ENCODE measurements at places on chromosomes 5 and 9. TPM values are rescaled to one million over a fixed set of nuclear protein-coding genes. Genes with fewer than 3 reads are reported as not detected.

PPP3R2 gene
- not detected for total RNA-seq

DNA sequence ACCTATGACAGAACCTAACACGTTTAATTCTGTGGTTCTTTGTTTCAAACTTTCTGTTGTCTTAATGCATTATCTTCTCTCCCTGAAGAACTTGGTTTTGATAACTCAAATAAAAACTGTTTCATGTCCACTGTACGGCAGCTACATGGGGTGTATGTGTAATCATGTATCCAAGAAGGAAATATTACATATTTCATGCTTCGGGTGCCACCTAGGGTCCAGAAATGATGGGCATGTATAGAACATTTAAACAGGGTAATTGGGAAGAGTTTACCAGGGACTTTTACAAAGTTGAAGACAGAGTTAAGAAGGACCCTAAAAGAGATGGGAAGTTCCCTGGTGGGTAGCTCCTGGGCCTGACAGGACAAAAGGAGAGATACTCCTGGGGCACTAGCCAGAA lies 291.3 kb downstream of the FBXL7 start:
- DNase-seq, result no peak

DNA sequence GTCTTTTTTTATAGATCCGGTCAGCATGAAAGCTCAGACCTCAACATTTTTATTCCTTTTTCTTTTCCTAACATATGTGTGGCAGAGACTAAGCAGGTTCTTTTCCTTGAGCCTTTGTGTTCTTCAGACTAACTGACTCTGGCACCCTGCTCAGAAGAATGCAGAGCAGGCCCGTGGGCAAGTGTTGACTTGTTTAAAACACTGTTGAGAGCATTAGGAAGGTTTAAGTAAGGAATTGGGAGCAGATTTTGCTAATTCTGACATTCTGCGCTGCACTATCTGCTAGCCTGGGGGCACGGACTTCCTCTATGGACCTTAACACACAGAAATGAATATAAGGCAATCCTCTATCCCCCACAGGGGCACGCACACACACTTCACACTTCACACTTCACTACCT lies 182.5 kb upstream of the PIK3R1 start:
- DNase-seq, result no peak

- DNase-seq, result no peak
Observed at GRCh38 chr9:84788803-84789462, 119.4 kb downstream of the NTRK2 start.

DNA sequence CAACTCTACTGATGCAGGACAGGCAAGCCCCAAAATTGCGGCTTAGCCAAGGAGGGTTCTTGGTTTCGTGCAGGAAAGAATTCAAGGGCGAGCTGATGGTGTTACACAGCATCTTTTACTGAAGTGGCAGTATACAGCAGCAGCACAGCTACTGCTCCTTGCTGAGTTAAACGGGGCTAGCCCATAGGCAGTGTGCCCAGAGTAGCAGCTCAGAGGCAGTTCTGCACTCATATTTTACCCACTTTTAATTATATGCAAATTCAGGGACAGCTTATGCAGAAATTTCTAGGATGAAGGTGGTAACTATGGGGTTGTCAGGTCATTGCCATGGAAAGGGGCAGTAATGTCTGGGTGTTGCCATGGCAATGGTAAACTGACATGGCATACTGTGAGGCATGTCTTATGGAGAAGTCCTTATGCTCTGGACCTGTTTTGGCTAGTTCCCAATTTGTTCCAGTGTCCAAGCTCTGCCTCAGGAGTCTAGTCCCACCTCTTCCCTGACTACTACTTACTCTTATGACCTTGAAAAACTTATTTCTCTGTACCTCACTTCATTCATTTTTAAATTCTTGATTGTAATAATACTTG lies 2.0 kb upstream of the SPINK9 start:
- DNase-seq, result no peak

DNA sequence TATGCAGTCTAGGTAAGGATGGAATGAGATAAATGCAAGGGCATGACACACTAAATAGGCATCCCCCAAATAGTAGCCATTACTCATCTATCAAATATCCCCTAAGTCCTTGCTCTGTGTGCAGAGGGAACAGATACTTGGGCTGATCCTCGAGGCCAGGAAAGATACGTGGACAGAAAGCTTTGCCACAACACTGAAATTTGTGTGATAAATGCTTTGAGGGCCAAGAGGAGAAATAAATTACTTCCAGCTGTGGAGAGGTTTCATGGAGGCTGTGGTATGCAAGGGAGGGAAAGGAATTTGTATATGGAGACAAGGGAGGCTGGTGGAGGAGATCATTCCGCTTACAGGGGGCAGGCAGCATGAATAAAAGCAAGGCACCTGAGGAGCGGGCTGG lies 18.5 kb downstream of the ATOX1 start:
- DNase-seq, result no peak

GLDC gene
- 0.37 TPM for total RNA-seq

GRCh38 chr5:1118738-1119137 lies 6.9 kb upstream of the SLC12A7 start:
- DNase-seq, result peak; percentile 77

GRCh38 chr5:142399891-142400290 lies 75.1 kb upstream of the SPRY4 start:
- peak; percentile 46 for DNase-seq

C1QTNF3 gene
- total RNA-seq, result 14.6 TPM

ARID3C gene
- total RNA-seq, result not detected

LTC4S gene
- total RNA-seq, result 21.0 TPM

IL9 gene
- total RNA-seq, result not detected

DNA sequence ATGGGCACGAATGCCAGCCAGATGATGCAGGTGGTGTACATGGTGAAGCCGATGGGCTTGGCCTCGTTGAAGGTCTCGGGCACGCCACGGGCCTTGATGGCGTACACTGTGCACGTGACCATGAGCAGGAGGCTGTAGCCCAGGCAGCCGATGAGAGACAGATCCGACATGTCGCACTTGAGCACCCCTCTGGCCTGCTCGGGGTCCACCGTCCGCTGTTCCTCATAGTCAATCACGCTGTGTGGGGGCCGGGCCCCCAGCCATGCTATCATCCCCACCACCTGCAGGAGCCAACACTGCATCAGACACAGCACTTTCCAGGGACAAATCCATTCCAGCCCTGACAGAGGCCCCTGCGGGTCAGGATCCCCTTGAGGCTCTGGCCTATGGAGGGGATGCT lies 12.2 kb downstream of the GRM6 start:
- no peak for DNase-seq

DNA sequence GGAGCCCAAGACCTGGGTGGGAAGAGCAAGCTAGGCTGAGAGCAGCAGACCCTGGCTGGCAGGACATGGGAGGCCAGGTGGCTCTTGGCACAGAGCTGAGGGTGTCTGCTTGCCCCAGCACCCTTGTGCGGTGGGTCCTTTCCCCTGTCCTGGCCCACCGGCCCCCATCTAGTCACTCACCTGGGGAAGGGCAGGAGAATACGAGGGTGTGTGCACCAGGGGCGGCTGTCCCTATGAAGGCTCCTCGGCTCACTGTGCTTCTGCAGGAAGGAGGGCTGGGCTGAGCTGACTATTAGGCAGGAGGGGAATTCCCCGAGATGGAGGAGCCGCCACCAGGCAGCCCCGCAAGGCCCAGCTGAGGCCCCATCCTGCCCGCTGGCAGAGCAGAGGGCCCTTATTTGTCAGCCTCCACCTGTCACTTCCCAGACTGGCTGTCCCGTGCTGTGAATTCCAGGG lies 6.1 kb upstream of the TNIP1 start:
- peak; percentile 62 for DNase-seq

GRCh38 chr9:90296539-90296938 lies 346.1 kb downstream of the DIRAS2 start:
- peak; percentile 23 for DNase-seq

GRCh38 chr5:77129391-77129990 lies 42.4 kb upstream of the ZBED3 start:
- DNase-seq, result no peak

- peak; percentile 70 for DNase-seq
Observed at GRCh38 chr5:54518146-54518817, 723 bp downstream of the SNX18 start.

ALG2 gene
- 22.6 TPM for total RNA-seq

All from stomach (tissue), 19 donors.